ENCODE measurements at places on chromosomes 2 and 18.

DNA sequence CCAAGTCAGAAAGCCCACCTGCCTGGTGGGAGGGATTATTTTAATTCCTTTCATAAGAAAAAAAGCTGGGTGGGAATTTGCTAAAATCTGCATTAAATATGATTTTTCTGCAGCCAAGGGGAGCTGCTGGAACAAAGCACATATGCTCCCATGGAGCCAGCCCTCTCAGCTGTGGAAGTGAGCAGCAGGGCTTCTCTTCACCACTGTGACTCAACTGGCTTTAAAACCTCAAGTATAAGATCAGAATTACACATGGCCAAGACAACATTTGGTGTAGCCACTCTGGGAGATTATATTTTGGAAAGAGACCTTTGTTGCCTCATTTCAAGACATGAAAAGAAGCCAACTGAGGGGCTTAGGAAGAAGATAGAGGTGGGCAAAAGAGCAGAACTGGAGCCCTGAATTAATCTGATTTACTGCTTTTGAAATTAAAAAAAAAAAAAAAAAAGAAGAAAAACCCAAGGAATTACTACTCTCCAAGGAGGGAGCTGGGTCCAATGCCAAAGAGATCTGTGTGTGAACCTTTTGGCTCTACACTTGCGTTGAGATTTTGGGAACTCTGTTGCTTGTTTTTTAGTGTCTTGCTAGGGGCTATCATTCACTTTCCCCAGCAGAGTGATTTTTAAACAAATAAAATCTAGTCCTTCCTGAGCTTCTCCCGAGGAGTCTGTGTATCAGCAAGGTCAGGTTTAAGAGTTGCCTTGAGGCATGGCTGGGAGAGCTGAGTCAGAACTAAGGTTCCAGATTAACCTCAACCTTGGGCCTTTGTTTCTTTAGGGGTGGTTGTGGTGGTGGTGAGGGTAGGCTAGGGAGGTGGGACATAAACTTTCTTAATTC lies 6.0 kb downstream of the LHCGR start:
- no peak for DNase-seq

GRCh38 chr18:3791238-3791637 lies 341.3 kb downstream of the TGIF1 start:
- DNase-seq = no peak

DNA sequence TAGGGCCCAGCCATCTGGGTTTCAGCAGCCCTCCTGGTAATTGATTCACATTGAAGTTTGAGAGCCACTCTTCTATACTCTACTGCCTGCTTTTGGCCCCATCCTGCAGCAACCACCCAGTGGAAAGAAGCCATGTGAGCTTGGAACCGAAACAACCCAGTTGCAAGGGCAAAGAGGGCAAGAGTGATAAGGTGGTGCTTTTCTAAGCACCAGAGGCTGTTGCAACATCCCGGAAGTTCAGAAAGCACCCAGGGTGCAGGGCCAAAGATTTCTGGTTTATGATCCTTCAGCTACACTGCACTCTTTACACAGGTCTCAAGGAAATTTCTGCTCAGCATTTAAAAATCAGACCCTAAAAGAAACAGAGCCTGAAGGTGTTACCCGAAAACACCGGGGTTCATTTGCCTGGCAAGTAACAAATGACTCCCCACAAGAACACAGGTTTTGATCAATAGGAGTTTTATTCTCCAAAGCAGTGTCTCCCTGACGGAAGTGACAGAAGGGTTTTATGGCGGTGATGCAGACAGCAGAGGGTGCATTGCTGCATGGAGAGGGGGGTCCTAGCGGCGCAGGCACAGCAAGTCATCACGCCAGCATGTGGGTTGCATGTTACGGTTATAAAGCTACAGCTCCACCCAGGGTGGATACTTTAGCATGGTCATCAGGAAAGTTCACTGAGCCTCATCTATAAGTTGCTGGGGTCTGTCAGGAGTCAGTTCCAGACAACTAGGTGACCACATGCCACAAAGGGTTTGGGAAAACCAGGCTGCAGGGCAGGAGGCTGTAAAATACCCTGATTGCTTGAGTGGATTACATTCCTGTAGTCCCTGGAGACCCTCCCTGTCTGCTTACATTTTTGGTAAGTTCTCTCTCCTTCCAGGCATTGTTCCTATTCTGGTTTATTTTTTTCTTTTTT lies 28.8 kb upstream of the TMEM37 start:
- DNase-seq = no peak

DNA sequence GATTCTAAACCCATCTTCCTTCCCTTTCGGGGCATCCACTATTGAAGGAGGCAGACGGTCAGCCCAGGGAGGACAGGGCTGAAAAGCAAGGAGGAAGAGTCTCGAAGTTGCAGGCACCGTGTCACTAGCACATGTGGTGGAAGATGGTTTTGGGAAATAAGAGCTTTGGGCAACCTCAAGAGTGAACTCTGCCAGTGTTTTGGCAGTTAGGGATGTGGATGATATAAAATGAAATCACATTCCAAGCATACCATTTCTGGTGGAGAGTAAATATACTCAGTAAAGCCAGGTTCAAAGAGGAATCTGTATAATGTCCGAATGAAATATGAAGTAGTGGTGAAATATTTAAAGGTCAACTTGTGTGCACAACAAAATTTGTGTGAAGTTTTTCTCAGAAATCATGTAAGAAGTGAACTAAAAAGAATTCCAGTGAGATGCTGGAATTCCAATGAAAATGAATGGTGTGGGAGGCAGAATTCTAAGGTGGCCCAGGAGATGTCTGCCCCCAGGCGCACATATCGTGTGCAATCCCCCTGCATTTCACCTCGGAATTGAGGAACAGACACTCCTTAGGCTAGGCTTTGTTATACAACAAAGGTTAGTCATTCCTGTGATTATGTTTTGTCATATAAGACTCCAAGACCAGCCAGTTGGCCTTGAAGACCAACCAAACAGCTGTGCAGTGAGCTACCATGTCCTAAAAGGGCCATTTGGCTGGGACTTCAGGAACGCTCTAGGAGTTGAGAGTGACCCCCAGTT lies 147.1 kb downstream of the SH3BP4 start:
- no peak for DNase-seq

GRCh38 chr2:15436195-15436594 lies 124.9 kb downstream of the NBAS start:
- no peak for DNase-seq

- peak; percentile 43 for DNase-seq
These were observed 38.1 kb downstream of the RALB start for GRCh38 chr2:120290737-120291136.

DNA sequence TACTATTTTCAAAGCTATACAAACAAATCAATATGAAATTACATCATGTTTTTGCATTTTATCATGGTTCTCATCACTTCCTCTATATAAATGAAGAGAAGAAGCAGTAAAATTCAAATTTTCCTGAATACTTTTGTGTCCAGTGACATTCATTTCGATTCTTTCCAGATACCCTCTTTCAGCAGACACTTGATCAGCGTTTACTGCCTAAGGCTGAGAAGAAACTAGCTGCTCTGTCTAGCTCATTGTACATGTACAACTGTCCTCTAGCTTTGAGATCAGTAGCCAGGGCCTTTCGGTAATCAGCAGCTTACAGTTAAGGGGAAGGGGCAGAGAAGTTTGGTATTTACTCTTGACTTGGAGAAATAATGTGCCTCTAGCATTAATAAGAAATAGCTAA lies 4.8 kb downstream of the VRK2 start:
- no peak for DNase-seq

- no peak for DNase-seq
These were observed 15.8 kb downstream of the TRAF3IP1 start for GRCh38 chr2:238336151-238336550.

DNA sequence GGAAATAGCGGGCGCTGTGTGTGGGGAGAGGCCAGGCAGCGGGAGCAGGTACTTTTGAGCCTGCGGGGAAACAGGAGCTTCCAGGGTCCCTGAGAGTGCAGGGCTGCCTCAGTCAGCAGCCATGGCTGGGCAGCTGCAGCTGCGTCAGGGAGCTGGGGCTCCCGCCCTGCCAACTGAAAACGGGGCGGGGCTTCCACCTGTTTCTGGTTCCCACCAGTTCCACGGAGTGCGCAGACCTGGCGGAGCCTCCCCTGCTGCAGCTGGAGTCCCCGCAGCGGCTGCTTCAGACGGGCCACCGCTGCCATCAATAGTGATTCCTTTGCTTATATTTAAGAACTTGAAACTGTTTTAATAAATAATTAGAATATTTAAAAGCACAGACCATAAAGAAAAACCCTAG lies 30.6 kb upstream of the RPRM start:
- no peak for DNase-seq

DNA sequence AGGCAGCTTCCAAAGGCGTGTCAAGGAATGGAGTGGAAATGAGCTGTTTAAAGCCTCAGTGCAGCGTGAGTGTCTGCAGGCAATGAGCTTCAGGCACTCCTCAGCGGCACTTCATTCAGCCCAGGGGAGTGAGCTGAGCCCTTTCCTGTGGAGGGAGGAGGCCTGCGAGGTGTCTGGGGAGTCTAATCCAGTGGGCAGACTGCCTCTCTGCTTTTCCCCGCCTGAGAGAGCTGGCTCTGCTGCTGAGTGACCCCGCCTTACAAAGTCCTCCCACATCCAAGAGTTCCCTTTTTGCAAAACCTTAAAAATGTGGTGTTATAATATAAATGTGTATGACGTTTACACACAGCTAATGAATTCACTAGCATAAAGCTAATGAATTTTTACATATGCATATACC lies 7.0 kb upstream of the LDLRAD4 start:
- DNase-seq = peak; percentile 49

- no peak for DNase-seq
These were observed 51.3 kb downstream of the TMEM163 start for GRCh38 chr2:134667541-134667940.

DNA sequence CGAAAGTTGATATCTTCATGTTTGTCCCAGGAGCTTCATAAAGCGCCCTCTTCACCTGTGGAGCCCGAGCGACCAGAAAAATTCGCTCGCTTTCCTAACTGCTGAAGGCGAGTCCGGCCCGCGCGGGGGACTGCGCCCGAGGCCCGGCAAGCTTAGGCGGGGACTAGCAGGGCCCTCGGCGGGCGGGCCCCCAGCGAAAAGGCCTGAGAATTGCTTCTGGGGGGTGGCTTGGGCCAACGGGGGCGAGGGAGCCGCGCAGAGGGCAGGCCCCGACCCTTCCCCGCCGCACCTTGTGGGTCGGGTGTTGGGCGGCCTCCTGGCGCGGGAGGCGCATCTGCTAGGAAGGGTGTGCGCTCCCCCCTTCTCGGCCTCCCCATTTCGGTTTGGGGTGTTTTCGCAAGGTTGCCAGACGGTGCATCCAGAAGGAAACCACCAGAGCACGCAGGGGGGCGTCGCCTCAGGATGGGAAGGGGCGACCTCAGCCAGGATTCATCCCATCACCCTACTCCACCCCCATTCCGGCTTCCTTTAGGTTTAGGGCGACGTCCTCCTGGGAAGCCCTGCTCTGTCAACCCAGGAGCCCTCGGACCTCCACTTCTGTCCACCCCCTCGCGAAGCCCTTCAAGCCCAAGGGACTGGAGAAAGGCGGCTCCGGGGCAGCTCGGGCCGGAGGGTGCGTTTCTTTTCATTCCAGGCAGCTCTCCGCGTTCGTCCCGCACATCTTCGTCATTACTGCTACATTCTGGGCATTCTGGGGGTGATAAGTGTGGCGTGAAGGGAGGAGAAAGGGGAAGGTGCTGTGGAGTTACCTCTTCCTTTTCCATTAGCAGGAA lies 9.1 kb downstream of the SP9 start:
- no peak for DNase-seq

GRCh38 chr18:55878224-55878623 lies 290.2 kb upstream of the TCF4 start:
- DNase-seq = no peak

DNA sequence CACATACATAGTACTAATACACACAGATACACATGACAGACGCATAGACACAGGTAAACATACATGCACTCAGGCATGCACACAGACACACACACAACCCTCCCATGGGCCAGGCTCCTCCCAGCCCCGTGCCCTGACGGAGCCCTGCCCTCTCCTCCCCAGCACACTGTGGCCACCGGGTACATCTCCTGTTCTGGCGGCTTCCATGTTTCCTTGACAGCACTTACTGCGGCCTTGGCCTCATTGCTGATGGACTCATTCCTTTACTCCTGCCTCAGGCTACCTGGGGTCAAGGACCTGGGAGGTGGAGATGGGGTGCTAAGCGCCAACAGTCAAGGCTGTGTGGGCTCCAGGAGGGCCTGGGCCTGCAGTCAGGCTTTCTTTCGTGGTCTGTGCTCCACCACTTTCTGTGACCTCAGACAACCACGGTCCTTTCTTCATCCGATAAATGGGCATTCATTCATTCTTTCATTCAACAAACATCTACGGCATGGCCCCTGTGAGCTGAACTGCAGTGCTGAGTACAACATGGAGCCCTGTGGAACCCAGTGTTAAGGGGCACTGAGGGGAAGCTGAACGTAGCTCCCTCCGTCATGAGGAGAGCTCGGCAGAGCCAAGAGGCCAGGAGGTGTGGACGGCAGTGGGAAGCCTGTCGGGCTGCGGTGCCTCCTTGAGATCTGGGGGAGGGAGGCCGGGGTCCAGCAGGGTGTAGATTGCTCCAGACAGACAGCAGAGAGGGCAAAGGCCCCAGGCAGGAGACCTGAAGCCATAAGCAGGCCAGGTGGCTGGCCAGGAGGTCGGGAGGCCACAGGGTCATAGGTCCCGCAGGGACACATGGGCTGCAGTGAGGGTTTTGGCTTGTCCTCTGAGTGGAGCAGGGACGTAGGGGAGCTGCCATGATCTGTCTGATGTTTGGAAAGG lies 190.4 kb upstream of the HDAC4 start:
- DNase-seq = peak; percentile 8

DNA sequence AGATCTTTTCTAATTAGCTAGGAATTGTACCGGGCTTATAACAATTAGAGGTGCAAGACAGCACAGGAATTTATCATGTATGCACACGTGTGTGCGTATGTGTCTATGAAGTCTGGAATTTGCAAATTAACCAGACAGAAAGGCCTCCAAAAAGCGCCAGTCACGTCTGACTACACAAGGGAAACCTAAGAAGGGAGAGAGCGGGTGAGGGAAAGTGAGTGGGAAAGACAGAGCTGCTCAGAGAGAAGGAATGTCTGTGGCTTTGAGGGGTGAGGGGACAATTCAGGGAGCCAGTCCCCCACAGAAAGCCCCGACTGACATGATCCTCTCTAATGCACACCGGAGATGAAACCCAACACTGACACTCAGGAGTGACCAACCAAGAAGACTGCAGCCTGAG lies 197.7 kb upstream of the SH3BP4 start:
- no peak for DNase-seq

GRCh38 chr18:47380153-47380552 lies 128.7 kb upstream of the SKOR2 start:
- DNase-seq = no peak

DNA sequence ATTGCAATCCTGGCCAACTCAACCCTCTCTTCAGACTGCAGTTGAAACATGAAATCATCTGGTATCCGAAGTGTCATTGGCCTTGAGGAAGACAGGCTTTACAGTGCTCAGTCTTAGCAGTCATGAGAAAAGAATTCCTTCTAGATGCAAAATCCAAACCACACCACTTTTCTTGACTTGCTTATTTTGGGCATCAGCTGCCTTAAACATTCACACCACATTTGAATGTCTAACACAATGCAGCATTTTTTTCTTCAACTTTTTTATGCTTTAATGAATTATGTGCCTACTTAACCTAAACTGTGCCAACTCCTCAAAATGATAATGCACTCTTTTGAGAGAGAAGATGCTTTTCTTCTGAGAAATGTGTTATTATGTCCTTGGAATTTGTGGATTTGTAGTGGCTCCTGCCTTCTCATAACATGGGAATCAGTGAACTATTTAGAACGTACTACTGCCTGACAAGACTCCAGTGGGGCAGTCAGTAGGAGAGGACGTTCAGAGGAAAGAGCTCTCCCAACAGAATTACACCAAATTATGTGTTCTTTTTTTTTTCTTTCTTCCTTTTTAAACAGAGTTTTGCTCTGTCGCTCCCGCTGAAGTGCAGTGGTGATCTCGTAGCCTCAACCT lies 3.2 kb upstream of the FAM98A start:
- DNase-seq = no peak

Measured in femur (tissue), 1 donor.